Activated T-helper 1 cell treated with anti-CD3 and anti-CD28 coated beads, Interleukin-2, amount 50 U/mL, for 16 hours (primary cell): ENCODE measurements at places on chromosomes 5 and 9.

GRCh38 chr5:133849116-133849515 lies 119.3 kb downstream of the C5orf15 start:
- DNase-seq, result no peak

- no peak for DNase-seq
These were observed 498.1 kb upstream of the TNC start for GRCh38 chr9:115615821-115616665.

GRCh38 chr5:60024104-60024503 lies 130.6 kb upstream of the PDE4D start:
- no peak for DNase-seq

DNA sequence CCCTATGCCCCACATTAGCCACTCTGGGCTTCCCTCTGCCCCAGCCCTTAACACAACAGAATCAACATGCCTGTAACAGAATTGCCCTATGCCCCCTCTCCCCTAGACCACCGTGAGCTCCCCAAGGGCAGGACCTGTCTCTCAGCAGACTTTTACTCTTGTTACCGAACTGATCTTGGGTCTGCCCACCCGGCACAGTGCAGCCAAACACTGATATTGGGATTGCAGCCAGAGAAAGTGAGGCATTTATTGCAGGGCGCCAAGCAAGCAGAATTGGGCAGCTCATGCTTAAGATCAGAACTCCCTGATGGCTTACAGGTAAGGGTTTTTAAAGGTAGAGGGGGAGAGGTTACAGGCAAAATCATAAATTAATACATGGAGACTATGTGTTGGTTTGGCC lies 33.5 kb upstream of the KCNIP1 start:
- DNase-seq, result no peak

DNA sequence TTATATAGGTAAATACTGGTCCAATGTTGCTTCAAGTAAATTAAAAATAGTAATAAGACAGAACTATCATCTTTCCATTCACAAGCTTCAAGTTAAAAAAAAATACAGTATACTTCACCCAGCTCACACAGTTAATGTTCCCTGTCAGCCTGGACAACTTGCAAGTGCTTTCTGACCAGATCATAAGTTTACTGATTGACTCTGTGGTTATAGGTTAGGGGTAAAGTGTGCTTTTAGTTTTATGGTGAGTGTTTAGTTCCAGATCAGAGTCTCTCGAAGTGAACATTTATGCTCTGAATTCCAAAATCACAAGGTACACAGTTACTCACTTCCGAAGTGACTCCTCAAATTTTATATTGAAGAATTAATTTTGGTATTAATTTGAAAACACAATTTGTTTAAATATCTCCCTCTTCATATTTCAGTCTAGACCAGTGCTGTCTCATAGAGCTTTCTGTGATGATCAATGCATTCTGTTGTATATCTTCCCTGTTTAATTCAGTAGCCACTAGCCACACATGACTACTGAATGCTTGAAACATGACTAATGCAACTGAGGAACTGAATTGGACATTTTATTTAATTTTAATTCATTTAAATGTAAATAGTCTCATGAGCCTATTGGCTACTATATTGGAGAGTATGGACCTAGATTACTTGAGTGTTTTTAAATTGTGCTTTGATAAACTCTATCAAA lies 90.7 kb downstream of the MEF2C start:
- no peak for DNase-seq
